ENCODE measurements at places on chromosomes 6 and 20. TPM values are rescaled to one million over a fixed set of nuclear protein-coding genes. Genes with fewer than 3 reads are reported as not detected.

TRIM31 gene
- 4.6 TPM for total RNA-seq

KIF6 gene
- total RNA-seq, result not detected

- no peak for DNase-seq
Observed at GRCh38 chr6:84061613-84062398, 28.2 kb downstream of the MRAP2 start.

FERMT1 gene
- 0.58 TPM for total RNA-seq

DNA sequence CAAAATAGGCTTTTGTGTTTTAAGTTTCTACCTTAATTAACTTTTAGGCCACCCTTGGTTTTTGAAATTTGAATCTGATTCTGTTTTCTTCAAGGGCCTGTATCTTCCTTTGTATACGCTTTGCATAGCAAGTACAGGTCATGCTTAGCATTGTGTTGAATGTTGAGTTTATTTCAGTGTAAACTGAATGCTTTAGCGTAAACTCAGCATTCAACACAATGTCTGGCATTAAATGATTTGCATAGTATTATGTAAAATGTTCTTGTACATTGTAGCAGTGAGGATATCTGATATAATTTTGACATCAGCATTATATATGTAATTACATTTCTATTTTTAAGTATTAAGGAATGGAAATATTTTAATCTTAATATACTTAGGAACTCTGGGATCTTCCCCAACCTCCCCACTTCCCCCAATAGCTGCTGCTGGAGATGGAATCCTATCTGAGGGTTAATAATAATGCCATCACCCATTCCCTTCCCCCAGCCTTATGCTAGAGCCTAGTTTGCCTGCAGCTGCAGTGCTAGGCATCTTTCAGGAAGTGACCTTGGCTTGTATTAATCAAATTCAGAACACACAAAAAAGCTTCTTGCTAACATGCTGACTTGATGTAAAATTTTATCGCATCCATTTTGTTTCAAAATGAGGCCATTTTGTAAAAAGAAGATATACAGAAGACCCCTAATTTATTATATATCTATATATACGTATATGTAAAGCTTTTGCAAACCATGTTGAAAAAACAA lies 73.1 kb downstream of the NCOA3 start:
- no peak for DNase-seq

All from stomach (tissue), 19 donors.